A172 (cell line): ENCODE measurements at places on chromosomes 7 and 10. TPM values are rescaled to one million over a fixed set of nuclear protein-coding genes. Genes with fewer than 3 reads are reported as not detected.

Gene SRI
- 157 and 222 TPM in 2 replicates for total RNA-seq

Gene AKR1C1
- total RNA-seq: 28.1 and 68.3 TPM in 2 replicates

Gene CYP26C1
- 0.02 TPM in 1 of 2 replicates, not detected in the other for total RNA-seq

Gene TET1
- total RNA-seq: 3.5 and 3.8 TPM in 2 replicates

DNA sequence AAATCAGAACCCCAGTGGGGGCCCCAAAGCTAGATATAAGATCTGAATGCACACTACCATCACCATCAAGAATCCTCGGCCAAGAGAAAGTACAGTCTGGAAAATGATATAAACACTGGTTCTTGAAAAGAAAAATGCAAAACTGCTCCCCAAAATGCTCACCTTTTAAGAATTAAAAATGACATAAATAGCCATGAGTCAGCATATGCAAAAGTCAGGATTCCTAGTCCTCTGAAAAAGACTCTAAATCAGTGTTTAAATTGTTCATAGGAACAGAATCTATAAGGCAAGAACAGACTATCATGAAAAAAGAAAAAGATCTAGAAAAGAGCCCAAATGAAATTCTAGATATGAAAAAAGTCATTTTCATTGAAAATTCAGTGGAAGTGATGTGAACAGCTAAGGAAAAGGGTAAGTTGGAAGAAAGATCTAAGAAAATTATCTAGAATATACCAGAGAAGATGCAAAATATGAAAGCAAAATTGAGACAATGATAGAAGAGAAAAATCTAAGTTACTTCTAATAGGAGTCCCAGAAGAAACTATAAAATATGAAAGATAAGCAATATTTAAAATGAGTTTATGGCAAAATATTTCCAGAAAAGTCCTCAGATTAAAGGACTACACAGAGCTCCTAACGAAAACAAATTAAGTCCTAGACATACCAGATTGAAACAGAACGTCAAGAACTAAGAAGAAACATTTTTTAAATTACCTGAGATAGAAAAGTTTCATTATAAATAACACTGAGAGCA lies 18.9 kb downstream of the HNRNPA2B1 start:
- no peak for DNase-seq

DNA sequence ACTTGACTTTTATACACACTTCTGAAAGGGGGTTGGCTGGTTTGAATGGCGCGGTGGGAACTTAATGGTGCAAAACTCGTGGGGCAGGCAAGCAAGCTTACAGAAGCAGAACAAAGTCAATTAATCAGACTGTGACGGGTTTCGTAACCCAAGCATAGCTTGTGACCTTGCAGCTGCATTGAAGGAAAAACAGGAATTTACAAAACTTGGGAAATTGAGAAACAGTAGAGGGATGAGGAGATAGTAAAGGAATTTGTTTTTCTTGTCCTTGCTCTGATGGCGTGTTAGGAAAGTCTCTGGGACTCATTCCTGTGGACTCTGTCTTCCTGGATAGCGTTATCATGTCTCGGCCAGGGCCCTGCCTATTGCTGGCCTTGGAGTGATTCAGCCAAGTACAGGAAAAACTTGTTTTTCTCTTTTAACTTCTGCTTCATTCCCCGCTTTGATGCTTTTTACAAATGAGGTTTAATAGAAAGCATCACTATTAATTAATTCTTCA lies 220.0 kb upstream of the KCND2 start:
- DNase-seq: peak; percentile 55

DNA sequence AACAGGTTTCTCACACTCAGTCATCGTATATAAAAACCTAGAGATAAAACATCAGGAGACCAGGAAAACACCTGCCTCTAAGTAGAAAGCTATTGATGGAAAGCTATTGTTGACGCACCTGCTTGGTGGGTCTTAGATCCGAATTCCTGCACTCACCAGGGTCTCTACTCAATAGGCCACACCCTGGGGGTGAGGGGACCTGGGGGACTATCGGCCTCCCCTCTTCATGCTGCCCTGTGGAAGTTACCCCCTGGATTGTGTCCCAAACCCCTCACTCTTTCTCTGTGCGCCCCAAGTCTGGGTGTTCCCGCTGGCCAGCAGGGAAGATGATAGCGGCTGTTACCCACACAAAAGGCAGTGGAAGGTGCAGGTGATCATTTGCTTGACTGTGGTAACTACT lies 313.0 kb downstream of the WDR37 start:
- no peak for DNase-seq
